ENCODE measurements at places on chromosomes 4 and X.

GRCh38 chr4:10998846-10999245, 314.3 kb upstream of the CLNK start:
- DNase-seq = no peak

GRCh38 chr4:102008711-102009110, 218.2 kb downstream of the BANK1 start:
- no peak for DNase-seq

- DNase-seq = no peak
Observed at GRCh38 chr4:119678761-119679160, 50.2 kb upstream of the PDE5A start.

GRCh38 chr4:1852904-1853623, 2.9 kb downstream of the LETM1 start:
- DNase-seq = no peak

GRCh38 chr4:100826067-100826466, 308.2 kb upstream of the EMCN start:
- DNase-seq = no peak

DNA sequence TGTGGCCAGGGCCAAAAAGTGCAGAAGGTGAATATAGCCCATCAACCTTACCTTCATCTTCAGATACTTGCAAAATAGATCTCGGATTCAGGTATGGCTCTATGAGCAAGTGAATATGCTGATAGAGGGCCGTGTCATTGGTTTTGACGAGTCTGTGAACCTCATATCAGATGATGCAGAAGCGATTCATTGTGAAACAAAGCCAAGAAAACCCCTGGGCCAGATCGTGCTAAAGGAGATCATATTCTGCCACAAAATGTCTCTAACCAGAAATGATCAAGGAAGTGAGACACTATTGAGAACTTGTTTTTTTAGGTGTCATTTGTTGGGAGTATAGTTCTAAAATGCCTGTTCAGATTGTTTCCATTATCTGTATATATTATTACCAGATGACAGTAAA, 48.3 kb downstream of the PDK3 start:
- no peak for DNase-seq

DNA sequence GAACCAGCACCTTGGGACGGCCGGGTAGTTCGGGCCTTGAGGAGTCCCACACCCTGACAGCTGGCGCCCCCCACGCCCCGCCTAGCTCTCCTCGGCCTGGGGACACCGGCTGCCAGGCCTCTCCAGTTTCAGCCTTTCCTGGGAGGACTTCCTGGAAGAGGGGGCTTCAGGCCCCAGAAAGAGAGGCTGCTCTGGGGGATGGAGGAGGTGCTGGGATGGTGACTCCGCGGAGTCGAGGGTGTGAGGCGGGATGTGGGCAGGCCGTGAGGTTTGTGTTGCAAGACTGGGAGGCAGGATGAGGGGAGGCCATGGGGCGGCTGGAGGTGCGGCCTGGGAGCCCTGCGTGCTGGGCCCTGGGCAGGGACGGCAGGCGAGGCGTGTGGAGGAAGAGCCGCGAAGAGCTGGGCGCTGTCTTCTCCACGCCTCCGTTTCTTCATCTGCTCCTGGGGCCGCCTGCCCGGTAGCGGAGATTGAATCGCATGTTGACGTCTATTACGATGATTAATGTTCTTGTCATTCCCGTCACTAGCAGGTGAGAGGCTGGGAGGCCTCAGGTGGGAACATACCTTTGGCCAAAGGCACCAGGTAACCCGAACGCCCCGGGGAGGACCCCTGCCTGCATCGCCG, 918 bp upstream of the FGFRL1 start:
- DNase-seq = peak; percentile 39

DNA sequence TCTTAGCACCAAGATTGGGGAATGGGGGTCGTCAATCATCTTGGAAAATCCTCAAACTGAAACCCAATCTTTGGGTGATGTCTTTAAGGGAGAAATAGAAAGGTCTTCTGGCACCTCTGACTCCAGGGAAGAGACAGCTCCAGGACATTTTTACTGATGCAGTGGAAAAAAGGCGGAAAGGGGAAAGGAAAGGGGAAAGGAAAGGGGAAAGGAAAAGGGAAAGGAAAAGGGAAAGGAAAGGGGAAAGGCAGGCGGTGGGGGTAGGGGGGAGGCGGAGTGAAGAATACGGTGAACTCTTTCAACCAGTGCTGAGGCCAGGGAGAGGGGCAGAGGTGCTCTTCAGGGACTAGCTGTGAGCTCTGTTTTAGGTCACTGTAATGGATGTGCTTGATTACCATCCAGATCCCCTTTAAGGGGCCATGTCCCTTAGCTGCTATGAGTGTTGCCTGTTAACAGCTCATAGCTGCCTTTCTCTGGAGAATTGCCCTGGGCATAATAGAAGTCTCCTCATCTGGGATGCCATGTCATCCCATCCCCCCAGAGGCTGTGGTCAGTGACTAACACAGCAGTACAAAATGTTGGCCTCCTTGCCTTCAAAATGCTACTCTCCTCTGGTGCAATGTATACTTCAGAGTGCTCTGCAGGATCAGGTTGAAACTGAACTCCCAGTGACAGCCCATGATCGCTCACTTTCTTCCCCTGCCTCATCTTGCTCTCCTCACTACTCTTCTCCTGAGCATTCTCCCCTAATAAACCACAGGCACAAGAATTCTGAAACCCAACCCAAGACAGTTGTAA, 92.4 kb upstream of the AP1S2 start:
- no peak for DNase-seq

GRCh38 chr4:108763226-108763593, 357 bp upstream of the ETNPPL start:
- no peak for DNase-seq

DNA sequence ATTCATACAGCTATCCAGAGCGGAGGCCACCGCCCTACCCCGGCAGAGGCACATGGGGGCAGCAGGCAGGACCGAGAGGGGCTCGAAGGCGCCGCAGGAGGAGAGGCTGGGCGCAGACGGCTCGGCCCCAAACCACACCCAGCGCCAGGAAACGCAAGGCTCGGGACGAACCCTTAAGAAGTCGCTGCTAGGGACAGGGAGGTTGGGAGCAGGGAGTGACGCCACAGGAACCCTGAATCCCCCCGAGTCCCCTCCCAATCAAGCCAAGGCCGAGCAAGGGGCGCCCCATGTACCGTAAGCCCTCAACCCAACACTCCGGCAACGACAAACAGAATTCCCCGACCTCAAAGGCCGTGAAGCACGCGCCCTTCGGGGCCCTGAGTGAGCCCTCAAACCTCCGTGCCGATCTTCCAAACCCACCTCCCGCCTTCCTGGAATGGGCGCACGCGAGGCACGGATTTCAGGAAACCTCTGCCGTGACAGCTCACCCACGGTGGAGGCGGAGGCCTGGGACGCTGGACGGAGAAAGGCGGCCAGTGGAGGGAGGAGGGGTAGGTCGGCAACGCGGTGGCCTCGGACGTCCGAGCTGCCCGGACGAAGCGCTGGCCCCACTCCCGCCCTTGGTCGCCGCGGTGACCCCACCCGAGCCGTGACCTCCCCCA, 1.8 kb downstream of the ZFYVE28 start:
- DNase-seq = no peak

DNA sequence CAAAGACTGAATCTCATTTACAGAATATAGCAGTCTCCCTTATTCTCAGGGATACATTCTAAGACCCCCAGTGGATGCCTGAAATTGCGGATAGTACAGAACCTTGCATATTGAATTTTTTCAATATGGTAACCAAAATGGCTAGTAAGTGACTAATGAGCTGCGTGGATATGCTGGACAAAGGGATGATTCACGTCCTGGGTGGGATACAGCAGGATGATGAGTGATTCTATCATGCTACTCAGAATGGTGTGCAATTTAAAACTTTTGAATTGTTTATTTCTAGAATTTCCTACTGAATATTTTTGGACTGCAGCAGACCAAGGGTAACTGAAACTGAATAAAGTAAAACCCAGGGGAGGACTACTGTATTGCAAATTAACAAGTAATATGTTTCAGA, 66.7 kb downstream of the STAG2 start:
- no peak for DNase-seq

DNA sequence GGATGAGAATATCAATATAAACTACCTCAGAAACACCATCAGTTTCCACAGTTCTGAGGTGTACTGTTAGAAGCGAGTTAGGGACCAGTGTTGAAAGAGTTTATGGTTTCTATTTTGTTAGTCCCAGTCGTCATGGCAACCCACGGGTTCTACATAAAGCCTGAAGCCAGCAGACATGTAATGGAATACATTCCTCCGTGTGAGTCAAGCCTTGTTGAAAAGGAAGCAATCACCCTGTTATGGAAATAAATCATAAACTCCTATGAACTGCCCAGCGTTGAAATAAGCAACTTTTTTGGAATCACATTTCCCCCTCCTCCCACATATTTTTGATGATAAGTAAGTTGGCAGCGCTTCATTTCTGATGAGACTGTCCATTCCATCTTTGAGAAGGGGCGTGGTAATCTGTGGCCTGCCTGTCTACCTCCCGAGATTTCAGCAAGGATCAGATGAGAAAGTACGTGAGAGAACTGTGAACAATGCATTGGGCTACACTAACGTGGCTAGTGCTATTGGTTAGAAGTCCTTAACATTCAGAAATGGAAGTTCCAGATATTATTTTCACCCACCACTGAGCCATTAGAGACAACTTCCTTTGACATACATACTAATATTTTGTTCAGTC, 40.4 kb upstream of the PDHA1 start:
- DNase-seq = no peak

DNA sequence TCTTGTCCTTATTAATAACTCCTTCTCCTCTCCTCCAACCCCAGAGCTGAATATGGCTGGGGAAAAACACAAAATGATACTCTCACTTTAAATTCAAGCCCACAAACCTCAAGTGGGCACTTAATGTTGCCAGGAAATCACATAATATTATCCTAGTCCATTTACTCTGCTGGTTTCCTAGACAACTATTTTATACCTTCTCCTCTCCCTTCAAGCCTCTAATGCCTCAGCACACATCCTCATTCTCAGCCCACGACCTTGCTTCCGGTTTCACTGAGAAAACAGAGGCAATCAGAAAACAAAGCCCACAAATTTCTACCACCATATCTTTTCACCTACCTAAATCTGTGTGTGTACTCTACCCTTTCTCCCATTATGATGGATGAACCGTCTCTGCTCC, 12.1 kb upstream of the CLCN5 start:
- DNase-seq = no peak

DNA sequence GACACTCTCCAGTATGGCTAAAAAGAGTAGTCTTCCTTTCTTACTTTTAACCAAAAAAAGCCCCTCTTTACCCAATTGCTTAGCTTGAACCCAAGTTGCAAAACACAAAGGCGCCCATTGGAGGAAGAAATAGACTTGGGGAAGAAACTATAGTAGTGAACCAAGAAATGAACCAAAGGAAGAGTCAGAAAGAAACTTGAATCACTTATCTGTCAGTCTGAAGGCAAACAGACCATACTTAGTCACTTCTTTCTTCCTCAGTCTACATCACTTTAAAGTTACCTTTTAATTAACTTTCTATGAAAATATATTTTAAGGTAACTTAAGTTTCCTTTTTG, 161.4 kb upstream of the GIMD1 start:
- DNase-seq = no peak

DNA sequence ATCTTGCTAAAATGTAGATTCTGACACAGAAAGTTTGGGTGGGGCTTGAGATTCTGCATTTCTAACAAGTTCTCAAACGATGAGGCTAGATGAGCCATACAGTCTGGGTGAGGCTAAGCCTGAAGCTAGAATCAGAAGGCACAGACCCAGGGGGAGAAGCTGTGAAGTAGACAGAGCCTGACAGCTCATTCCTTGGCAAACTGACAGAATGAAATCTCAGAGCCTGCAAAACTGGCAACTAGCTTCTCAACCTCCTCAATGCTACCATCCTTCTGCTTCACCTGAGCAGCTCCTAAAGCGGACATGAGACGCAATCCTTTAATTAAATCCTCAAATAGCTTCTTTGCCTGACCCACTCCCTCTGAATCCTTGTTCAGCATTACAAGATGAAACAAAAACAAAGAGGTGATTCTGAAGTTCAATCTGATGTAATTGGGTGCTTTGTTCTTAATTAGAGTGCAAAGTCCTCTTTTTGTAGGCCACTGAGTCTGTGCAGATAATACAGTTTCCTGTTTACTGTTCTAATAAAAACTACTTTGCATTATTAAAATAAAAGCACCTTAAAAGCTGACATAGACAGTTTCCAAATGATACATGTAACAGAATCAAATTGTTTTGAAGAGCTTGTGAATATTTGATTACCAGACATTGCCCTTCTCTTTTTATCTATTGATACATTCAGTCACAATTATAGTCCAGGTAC, 71.0 kb upstream of the BMP2K start:
- DNase-seq = no peak

DNA sequence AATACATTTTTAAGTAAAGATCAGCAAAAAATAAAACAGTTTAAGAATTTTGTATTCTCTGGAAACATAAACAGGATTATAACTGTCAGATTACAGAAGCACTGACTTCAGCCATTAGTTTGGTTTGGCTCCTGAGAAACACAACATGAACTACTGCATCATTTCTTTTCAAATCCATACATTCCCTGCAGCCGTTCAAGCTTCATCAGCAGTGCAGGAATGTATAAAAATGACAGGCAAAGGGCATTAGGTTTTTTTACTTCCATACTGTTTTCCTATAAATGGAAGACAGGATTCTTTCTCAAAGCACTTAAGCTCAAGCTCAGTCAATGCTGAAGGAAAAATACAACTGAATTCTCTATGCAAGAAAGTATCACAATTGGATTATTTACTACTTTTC, 4.2 kb upstream of the MAB21L2 start:
- DNase-seq = no peak

DNA sequence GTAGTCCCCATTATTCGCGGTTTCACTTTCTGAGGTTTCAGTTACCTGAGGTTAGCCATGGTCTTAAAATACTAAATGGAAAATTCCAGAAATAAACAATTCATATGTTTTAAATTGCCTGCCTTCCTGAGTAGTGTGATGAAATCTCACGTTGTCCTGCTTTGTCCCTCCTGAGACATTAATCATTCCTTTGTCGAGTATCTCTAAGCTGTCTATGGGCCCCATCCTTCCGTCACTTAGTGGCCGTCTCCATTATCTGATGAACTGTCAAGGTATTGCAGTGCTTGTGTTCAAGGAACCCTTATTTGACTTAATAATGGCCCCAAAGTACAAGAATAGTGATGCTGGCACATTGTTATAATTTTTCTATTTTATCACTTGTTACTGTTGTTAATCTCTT, 94.8 kb downstream of the ADGRL3 start:
- DNase-seq = no peak

DNA sequence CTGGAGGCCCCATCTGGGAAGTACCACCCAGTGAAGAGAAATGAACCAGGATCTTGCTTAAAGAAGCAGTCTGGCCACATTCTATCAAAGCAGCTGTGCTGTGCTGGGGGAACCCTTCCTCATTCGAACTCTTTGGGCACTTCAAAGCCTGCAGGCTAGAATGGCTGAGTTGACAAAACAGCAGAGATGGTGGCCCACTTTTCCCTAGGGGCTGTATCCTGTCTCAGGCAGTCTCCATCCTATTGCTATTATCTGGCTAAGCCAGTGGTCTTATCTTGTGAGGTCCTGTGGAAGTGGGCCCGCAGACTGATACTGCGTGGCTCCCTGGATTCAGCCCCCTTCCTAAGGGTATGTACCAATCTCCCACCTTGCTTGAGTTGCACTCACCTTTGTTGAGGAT, 114.3 kb downstream of the VSIG4 start:
- DNase-seq = no peak

All from stimulated activated CD8-positive, alpha-beta memory T cell treated with anti-CD3 and anti-CD28 coated beads, Interleukin-4, amount 100 ng/mL, for 1 hour (primary cell).